Activated CD4-positive, alpha-beta T cell treated with anti-CD3 and anti-CD28 coated beads for 24 hours (primary cell): ENCODE measurements at places on chromosomes 12 and 14.

GRCh38 chr12:7877420-7877819, 4.7 kb upstream of the SLC2A14 start:
- no peak for DNase-seq

- no peak for DNase-seq
Observed at GRCh38 chr12:84875241-84875640, 37.4 kb downstream of the SLC6A15 start.

DNA sequence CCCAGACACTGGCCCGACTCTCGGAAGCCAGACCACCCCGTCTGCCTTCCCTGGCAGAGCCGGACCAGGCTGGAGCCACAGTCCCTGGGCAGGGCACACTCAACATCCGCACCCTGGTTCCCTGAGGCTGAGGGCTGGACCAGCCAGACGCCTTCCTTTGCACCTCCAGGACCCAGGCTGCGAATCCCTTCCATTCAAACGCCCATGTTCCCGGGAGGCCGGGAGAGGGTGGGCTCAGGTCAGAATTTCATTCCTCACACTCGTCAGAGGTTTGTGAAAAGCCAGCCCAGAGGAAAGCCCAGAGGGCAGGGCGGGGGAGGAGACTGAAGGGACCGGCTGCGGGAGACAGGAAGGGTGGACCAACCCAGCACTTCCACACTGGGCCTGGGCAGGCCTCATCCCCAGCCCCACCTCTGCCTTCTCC, 58.7 kb downstream of the LRRC74A start:
- no peak for DNase-seq

DNA sequence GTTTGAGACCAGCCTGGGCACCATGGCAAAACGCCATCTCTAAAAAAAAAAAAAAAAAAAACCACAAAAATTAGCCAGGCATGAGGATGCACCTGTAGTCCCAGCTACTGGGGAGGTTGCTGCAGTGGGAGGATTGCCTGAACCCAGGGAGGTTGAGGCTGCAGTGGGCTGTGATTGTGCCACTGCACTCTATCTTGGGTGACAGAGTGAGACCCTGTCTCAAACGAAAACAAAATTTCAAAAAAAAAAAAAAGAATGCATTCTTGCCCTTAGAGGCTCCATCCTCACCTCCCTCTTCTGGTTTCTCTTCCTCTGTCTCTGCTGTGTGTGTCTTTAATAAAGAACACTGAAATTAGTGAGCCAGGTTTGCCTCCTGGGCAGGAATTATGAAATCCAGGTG, 107.8 kb downstream of the VCPKMT start:
- DNase-seq: no peak

- no peak for DNase-seq
Observed at GRCh38 chr12:65631621-65632111, 192.6 kb upstream of the HMGA2 start.

DNA sequence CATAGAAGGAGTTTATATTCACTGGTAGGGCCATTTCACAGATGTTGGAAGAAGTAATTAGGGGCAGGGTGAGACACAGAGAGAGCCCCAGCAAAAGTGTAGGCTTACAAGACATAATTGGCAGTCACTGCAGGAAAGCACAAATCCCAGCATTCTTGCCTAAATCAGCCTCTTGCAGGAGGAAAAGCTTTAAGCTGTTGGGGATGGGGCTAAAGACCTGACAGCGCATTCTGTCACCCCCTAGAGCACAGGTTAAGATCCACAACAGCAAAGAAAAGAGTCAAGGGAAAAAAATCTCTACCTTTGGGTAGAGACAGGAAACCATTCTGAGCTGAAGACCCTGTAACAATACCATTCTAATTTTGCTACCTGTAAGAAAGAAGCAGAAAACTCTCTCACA, 409.0 kb downstream of the DAD1 start:
- DNase-seq: no peak

DNA sequence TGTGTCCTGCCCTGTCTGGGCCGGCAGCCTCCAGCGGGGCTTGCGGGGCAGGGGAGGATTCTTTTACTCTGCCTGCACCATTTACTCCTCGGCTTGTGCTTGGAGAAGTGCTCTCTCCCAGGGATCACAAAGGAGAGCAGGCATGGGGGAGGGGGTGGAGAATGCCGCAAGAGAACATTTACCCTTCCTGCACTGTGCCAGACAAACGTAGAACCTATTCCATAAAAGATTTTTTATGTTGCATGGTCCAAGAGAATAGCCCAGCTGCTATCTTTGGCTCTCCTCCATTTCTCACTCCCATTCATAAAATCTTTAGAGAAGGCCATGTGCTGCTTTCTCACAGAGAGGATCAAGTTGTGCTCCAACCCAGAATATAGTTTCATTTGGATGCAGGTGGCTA, 159.4 kb downstream of the SPTSSA start:
- no peak for DNase-seq
